ENCODE measurements at places on chromosomes 1 and 21.

- DNase-seq: no peak
Measured at GRCh38 chr1:101055623-101056022, 30.0 kb upstream of the DPH5 start.

DNA sequence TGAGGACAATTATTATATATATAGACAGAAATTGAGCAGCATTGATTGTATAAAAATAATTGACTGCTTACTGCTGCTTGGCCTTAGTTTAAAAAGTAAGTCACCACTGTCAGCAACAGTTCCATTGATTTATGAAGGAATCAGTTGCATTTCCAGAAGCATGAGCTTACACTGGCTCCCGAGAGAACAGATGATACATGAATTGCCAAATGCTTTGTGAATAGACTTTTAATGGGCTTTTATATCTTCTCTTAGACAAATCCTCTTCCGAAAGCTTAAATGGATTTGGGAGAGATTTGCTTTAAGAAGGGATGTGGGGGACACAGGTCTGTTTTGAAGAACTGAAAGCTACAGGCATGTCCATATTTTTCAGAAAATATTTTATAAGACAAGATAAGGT, 7.5 kb downstream of the FHAD1 start:
- DNase-seq: no peak

DNA sequence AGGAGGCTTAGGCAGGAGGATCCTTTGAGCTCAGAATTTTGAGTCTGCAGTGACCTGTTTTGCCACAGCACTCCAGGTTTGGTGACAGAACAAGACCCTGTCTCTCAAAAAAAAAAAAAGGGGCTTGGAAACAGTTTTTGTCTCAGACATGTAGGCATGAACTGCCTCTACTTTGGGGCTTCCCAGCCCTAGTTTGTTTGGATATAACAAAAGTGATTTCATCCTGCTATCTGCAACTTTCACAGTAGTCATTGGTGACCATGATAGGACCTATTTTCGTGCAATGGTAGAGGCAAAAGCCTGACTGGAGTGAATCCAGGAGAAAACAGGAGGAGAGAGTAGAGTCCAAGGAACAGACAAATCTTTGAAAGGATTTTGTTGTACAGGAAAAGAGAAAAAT, 20.3 kb upstream of the EVI5 start:
- DNase-seq: no peak

DNA sequence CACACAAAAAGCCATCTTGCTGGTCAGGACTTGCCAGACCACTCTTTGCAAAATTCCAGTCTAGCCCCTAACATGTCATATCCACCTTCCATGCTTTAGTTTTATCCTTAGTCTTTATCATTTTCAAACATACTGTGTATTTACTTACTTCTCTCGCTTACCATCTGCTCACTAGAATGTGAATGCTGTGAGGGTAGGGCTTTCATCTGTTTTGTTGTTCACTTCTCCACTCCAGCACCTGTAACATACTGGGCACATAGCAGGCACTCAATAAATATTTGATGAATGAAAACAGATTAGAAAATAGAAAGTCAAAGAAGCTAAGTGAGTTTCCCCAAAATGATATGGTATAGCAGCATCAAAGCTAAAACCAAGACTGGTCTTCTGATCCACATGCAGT, 79.9 kb downstream of the OLFML2B start:
- no peak for DNase-seq

DNA sequence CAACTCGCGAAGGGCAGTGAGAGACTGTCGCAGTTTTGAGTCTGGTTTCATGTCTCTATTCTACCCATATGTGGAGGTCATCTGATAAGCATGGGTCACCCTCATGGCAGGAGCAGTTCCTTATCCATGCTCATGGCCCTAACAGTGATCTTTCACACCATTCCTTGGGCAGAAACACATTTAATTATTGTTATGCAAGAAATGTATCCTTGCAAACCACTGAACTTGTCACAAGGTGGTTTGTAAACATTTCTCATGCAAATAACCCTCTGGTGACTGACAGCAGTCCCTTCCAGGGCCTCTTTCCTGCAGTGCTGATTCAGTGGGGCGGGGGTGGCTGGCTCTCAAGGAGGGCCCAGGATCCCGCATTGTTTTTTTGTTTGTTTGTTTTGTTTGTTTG, 421.4 kb upstream of the RUNX1 start:
- no peak for DNase-seq

GRCh38 chr21:38219049-38219628, 37.7 kb upstream of the KCNJ15 start:
- DNase-seq: peak; percentile 3
